Left lung (tissue), 14 donors: ENCODE measurements at places on chromosomes 5 and 9.

DNA sequence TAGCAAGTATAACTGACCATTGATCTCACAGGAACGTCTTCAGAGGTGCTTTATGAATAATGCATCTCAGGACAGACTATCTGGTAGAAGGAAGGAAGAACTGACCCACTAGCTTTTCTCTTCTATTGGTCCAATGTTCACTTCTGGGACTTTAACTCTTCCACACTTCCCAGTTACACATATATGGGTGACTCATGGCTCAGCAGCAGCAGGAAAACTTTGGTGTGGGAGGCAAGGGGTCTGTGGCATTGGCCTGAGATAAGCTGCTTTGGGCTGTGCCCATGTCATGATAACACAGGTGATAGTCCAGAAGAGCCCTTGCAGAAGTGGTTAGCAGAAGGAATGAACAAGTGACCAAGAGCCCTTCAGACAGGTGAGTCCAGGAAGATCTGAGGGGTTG, 148.8 kb downstream of the RAB3C start:
- no peak for DNase-seq

- no peak for DNase-seq
Measured at GRCh38 chr5:88878976-88879375, 4.0 kb downstream of the MEF2C start.

DNA sequence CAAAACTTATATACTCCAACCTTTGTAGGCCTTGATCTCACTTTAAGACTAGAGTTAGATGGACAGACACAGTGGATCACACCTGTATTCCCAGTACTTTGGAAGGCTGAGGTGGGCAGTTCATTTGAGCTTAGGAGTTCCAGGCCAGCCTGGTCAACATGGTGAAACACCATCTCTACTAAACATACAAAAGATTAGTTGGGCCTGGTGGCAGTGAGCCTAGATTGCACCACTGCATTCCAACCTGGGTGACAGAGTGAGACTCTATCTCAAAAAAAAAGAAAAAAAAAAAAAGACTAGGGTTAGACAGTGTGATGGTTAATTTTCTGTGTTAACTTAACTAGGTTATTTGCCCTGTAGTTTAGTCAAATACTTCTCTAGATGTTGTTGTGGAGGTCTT, 74.1 kb downstream of the CFAP95 start:
- DNase-seq, result no peak

GRCh38 chr5:172429201-172429940, 25.0 kb downstream of the SH3PXD2B start:
- no peak for DNase-seq

DNA sequence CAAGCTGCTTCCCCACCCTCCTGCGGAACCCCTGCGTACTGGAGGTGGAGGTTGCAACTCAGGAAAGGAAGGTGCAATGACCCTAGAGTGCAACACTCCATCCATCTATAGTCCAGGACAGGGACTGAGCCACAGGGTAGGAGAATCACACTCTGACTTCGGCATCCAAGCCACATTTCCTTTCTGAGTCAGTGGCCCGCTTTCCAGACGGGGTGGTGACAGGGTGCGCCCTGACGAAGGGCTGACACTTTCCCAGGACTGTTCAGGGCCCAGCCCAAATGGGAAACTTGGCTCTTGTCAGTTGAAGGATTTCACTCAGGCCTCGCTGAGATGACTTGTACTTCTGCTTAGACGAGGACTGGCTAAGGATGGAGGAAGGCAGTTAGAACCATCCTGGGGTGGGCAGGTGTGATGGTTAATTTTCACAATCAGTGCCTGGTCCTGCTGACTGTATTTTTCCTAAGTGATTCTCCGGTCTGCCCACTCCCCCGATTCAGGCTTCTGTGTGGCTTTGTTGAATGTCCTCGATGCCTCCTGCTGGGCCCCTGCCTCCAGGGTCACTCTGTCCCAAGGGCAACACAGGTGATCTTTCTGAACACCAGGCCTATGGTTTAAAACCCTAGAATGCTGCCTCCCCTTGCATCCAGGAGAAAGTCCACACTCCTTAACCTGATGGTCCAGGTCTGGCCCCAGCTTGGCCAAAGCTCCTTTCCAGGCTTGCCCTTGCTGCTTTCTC, 228.1 kb downstream of the FSTL4 start:
- no peak for DNase-seq

- no peak for DNase-seq
Measured at GRCh38 chr5:35921930-35922329, 16.5 kb downstream of the CAPSL start.

GRCh38 chr5:76556511-76557221, 66.5 kb downstream of the F2RL2 start:
- no peak for DNase-seq

GRCh38 chr9:97935276-97935675, 2.7 kb downstream of the HEMGN start:
- no peak for DNase-seq

- no peak for DNase-seq
Measured at GRCh38 chr5:135642488-135642870, 63.7 kb upstream of the CXCL14 start.
